ENCODE measurements at places on chromosomes 7 and 10.

- no peak for DNase-seq
These were observed 83.4 kb downstream of the DOCK4 start for GRCh38 chr7:112122798-112123197.

GRCh38 chr10:132237871-132238270 lies 51.1 kb downstream of the DPYSL4 start:
- DNase-seq = no peak

GRCh38 chr10:16195178-16195769 lies 241.5 kb upstream of the PTER start:
- DNase-seq = no peak

DNA sequence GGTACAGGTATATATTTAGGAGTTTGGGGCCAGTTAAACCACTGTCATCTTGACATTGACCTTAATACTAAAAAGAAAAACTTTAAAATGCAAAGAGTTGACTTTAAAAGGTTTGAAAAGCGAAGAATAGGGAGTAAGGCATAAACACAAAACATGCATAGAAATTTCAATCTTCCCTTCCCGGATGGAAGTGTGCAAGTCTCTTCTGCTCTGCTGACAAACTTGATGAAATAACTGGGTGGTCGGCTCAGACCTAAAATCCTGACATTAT lies 3.4 kb upstream of the SPAG6 start:
- no peak for DNase-seq

- no peak for DNase-seq
These were observed 70.2 kb downstream of the INPP5F start for GRCh38 chr10:119796039-119796438.

DNA sequence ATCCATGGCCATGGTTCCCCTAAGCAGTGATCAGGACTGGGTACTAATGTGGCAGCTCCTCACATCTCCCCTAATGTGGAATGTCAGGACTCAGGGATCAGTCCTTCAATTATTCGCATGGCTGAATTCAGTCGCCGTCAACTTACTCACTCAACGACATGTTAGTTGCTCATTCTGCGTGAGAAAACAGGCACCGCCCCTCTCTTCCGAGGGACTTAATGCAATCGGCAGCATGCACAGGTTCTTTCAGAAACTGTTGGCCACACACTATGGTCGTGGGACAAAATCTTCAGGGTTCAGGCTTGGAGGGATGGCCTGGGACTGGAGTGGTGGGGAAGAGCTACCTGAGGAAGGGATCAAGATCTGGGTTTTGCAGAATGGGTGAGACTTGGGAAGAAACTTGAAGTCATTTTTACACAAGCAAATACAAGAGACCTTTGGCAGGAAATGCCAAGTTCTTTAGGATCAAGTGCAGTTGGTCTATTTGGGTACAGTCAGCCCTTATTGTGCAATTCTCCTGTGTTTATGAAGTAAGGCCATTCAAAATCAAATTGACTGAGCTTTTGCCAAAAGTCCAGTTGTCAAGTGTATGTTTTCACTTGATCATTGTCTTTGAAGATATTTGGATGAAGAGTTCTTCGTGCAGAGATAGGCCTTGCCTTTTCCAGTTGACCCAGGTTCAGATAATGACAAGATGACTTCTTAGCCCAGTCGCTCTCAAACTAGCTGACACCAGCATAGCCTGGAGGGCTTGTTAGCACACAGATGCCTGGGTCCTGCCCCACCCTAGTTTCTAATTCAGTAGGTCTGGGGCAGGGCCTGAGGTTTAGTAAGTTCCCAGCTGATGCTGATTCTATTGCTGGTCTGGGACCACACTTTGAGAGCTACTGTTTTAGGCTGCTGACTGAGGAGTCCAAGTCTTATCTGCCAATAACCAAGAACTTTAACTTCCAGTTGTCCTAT lies 48.5 kb downstream of the LRRC18 start:
- DNase-seq = no peak

DNA sequence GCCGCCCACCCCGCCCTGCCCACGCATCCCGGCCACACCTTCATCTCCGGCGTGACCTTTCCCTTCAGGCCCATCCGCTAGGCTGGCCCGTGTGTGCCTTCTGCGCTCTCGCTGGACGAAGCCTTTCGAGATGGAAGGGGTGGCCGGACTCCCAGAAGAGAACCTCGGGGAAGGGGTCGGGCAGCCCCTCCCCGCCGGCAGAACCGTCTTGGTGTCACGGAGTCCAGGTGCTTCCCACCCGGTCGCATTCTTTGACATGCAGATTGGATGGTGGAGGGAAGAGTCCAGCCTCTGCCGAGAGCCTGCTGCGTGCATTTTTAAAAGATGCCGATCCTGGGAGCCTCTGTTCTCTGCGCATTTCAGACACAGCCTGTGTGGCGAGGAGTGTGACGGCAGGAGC lies 7.3 kb upstream of the ZNF853 start:
- no peak for DNase-seq

DNA sequence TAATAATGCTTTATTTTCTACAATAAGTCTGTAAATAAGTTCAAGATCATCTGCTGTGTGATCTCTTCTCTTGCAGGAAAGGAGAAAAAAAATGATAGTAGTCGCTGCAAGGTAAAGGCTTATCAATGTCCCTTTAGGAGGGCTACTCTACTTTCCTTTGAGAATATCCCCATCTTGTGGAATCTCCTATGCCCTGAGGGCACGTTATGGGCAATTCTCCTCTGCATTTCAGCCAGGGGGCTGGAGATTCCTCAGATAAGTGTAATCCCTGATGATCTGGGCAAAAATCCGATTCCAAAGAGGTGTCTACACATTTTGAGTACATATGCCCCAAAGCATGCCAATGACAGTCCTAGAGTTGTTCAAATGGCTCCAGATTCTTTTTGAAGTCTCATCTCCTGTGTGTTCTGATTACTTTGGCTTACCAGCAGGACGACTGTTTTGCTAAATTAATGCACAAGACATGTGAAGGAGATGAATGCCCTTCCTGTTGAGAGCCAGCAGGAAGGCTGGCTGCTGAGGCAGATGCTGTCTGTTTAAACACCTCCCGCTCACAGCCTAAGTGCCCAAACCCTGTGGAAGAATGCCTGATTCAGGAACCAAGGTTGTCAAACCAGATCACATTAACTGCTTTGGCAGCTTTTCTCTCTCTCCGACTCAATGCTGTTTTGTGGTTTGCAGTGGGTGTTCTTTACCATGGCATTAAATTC lies 171.2 kb upstream of the COL1A2 start:
- DNase-seq = no peak

DNA sequence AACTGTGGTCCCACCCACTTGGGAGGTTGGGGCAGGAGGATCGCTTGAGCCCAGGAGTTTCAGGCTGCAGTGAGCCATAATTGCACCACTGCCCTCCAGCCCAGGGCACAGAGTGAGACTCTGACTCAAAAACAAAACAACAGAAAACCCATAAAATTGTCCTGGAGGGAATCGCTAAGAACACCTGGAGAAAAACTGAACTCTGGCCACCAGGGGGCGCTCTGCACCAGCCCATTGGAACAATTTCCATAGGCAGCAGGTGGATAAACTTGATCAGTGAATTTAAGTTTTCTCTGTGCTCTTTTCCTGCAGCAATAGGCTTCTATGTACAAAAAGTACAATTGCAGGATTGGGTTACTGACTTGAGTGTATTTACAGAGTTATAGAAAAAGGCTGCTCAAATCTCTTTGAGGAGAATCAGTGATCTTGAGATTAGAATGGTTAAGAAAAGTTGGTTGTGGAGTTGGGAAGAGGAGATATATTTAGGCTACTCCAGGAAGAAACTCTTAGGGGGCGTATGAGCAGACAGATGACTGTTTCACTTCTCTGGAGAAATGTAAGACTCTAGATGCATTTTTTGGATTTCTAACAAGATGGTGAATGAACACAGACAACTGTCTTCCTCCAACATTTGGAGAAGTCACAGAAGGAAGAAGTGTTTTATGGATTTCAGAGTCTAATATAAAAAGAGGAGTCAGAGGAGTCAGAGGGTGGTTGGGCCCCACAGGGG lies 274.9 kb upstream of the GALNT17 start:
- DNase-seq = peak; percentile 50

DNA sequence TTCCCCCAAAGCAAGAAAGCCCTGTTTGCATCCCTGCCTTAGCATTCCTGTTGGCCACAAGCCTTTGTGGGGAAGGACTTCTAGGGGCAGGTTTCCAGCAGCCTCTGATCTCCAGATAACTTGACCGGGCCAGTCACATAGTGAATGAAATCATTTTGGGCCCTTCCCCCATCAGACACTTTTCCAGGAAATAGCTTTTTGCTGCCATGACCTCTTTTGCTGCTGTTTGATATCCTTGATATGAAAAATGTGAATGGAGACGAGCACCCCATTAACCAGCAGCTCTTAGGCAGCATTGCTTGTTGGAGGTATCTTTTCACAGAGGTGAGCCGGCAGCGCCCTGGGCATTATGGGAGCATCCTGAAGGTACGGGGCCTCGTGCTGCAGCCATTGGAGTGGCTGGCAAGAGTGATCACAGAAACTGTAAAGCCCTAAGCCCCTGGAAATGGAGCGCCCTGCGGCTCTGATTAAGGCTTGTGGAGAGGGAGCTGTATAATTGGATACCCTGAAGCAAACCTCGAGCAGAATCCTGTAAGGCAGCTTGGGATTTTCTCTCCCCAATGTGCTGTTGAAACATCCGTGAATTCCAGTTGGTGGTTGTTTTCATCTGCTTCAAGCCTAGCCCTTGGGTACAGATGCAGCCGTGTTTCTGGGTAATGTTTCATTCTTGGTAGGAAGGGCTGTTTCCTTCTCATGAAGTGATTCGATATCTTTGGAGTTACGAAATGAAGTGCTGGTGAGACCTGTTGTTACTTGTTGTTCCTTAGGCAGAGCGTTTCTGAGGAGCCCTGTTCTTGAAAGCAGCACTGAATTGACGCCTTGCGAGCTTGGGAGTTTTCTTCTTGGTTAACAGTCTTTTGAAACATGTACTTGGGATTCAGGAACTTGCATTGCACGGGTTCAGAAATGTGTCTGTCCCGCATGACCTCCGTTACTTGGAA lies 179.0 kb downstream of the PTEN start:
- no peak for DNase-seq

DNA sequence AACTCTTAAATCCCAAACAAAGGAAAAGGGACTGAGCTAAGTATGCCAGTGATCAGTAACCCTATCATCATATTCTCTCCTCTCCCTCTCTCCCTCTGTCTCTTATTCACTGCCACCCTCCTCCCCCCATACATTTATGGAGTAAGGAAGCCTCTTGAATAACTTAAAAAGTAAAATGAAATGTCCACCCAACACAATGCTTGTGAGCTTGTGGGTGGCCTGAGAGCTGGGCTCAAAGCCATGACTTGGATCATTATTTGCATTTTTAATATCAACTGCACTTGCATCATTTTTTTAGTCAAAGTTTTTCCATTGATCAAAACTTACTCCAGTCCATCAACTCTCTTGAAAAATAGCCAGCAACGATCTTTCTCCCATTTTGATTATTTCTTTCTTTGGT lies 46.8 kb downstream of the FAM107B start:
- DNase-seq = no peak

GRCh38 chr7:45188736-45189135 lies 31.1 kb downstream of the RAMP3 start:
- DNase-seq = no peak

DNA sequence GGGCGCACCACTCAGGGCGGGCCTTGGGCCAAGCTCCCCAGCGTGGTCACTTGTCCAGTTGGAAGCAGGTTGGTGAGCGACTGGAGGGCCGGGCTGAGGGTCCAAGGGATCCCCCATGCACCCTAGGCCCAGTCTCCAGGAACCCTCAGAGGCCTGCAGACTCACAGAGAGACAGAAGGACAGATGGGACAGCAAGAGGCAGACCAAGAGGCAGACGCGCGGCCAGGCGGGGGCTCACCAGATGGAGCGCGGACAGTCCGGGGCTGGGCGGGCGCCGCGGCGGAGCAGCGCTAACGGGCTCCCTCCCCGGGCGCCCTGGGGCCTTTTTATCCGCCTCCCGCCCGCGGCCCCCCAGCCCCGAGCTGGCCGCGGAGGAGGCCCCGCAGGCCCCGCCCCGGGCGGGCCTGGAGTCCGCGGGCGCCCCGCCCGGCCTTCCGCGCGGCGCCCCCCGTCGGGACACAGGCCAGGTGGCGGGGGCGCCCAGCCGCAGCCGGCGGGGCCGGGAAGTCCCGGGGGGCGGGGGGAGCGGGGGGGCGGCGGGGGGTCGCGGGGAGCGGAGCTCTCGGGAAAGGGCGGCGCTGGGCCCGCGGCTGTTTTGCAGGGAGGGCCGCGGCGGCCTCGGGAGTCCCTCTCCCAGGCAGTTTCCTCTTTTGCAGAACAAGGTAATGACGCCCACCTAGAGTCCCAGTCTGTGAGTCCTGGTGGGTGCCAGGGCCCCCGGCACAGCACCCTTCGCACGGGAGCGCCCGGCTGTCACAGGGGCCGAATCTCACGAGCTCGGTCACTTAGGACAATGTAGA lies at the start of gene LOXL4:
Gene LOXL4 (minus strand): TSS at position 301 of the 800 bp plus-strand sequence. CDS start 5,175 bp downstream, outside the sequence.
- no peak for DNase-seq

DNA sequence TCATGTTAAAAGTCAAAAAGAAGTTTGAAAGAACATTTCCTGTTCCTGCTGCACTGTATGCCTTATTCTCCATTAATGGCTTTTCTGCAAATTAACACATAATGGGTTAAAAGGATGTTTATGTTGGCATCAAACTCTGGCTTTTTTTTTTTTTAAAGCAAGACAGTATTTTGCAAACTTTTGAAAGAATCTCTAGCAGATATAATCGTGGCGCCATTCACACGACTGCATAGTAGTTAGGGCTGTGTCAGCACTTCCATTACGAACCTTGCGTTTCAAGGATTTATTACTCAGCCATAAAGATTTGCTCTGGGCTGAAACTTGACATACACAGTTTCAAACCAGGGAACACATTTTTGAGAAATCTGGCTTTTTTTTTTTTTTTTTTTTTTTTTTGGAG lies 207.8 kb downstream of the DYNC1I1 start:
- DNase-seq = no peak

DNA sequence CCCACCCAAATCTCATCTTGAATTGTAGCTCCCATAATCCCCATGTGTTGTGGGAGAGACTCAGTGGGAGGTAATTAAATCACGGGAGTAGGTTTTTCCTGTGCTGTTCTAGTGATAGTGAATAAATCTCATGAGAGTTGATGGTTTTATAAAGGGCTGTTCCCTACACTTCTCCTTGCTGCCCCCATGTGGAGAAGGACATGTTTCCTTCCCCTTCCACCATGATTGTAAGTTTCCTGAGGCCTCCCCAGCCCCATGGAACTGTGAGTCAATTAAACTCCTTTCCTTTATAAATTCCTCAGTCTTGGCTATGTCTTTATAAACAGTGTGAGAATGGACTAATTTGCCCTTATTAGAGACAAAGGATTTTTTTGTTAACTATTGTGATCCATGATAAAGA lies 48.5 kb upstream of the MKX start:
- no peak for DNase-seq

DNA sequence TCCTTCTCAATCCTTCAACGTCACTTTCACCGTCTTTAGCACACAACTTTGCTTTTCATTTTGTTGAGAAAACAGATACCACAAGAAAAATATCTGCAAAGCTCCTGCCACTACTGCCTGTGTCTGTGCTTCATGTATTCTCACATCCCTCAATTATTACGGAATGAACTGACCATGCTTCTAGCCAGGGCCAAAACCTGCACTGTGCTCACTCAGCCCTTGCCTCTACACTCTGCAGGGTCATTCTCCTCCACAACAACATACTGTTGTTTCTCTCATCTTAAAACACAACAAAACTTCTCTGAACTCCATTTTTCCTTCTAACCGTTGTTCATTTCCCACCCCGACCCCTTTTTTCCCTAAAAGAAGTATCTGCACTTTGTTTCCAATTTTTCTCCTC lies 29.5 kb downstream of the BMPR1A start:
- no peak for DNase-seq
